ENCODE measurements at places on chromosomes 4 and X. TPM values are rescaled to one million over a fixed set of nuclear protein-coding genes. Genes with fewer than 3 reads are reported as not detected.
A peak's percentile ranks its signal among the peaks of the same experiment; 100 is the strongest.

NR0B1 gene
- total RNA-seq: not detected

TRAM1L1 gene
- 1.0 TPM for total RNA-seq

PIR gene
- 11.5 TPM for total RNA-seq

PCSK1N gene
- 0.45 TPM for total RNA-seq

P2RY8 gene
- 5.5 TPM for total RNA-seq

PCDH18 gene
- total RNA-seq: 36.9 TPM

IL13RA1 gene
- 90.1 TPM for total RNA-seq

SOWAHD gene
- total RNA-seq: 0.45 TPM

SLITRK4 gene
- total RNA-seq: 3.3 TPM

PHOX2B gene
- not detected for total RNA-seq

TMEM150C gene
- 3.5 TPM for total RNA-seq

SLC2A9 gene
- total RNA-seq: 16.5 TPM

CSN3 gene
- not detected for total RNA-seq

PLK4 gene
- total RNA-seq: 1.3 TPM

DNA sequence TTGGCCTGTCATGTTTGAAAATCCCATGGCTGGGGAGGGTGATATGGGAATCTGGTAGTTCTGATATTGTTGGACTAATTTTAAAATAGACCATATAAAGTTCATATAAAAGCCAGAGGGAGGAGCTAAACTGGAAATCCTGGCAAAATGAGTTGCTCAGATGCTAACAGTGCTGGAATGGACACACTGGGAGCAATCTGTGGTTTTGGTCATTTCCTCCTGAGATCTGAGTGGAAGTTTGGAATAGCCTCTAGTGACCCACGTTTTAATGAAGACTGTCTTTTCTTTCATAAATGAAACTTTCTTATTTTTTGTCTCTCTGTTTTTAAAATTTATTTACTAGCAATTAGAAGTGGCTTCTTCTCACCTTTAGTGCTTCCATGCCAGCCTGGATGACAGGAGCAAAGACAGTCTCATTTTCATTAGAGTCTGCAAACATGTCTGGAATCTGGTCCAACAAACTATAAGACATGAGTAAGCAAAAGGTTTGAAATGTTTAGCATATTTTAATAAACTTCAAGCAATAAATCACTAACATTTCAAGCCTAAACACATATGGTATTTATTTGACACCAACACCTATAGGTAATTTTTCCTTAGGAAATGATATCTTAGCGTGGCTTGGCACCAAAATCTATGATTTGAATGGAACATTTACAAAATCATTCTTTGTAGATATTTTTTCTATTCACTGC, 66.6 kb downstream of the METTL14 start:
- no peaks in the 10 kb centered on the region for H3K27me3 ChIP-seq
- peaks cover 1% of the 10 kb centered on the region for H3K4me1 ChIP-seq
- DNase-seq: peak; percentile 21
- H3K27ac ChIP-seq: no peak overlapping the region
- no peak overlapping the region for H3K4me3 ChIP-seq
- no peaks in the 10 kb centered on the region for H3K36me3 ChIP-seq

GRCh38 chr4:147109800-147110199, 164.1 kb upstream of the TTC29 start:
- no peak overlapping the region for H3K4me3 ChIP-seq
- no peaks in the 10 kb centered on the region for H3K4me1 ChIP-seq
- DNase-seq: no peak
- H3K36me3 ChIP-seq: no peaks in the 10 kb centered on the region
- H3K27ac ChIP-seq: no peak overlapping the region

DNA sequence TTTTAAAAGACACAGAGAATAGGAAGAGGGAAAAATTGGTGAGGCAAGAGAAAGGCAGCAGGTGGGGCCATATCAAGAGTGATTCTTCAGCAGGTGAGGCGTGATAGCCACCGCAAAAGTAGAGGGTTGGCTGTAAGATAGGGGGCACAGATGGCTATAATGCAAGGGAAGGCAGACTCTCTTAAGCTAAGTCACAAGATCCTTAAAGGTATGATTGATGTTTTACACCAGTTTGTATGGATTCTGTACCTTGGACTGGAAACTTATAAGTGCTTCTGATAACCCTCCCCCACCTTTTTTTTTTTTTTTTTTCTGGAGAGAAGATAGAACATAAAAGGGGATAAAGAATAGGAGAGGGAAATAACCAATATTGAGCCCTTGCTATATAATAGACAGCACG, 40.0 kb downstream of the NSUN7 start:
- H3K27me3 ChIP-seq: no peaks in the 10 kb centered on the region
- H3K4me3 ChIP-seq: no peak overlapping the region
- no peak overlapping the region for H3K27ac ChIP-seq

GRCh38 chr4:6062133-6062532, 43.9 kb upstream of the C4orf50 start:
- H3K27ac ChIP-seq: no peak overlapping the region
- no peak for DNase-seq
- H3K27me3 ChIP-seq: no peaks in the 10 kb centered on the region
- H3K4me3 ChIP-seq: no peak overlapping the region

DNA sequence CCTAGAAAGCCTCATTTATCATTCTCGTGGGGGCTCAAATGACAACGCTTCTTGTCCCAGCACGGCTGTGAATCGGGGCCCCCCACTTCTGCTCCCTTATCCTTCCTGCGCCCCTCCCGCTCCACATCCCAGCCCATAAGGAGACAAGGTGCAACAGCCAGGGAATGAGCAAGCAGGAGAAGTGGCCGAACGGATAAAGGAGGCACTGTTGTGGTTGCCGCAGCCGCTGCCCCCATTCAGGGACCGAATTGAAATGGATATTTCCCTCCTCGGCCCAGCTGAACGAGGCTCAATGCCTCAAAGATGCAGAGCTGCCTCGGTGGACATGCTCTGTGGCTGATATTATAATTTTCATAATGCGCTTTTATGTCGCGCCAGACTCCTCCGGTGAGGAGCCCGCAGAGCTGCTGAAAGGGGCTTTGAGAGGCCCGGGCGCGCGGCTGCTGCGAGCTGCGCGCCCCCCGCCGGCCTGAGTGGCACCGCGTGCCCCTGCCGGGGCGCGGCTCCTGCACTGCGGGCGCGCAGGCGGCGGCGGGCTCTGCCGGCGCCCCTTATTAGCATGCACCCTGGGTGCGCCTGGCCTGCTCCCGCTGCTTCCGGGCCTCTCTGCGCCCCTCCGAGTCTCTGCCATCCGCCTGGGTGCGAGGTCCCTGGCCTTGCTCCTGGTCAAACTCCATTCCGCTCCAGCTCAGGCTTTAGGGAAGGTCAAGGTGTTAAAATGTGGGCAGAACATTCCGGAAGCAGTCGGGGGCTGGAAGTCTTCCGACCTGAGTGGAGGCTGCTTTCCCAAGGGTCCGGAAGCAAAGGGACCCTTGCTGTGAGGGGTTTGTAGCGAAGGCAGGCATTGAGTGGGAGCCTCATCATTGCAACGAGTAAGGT, 68.2 kb upstream of the TMEM33 start:
- H3K4me3 ChIP-seq: no peak overlapping the region
- no peaks in the 10 kb centered on the region for H3K27me3 ChIP-seq
- H3K27ac ChIP-seq: no peak overlapping the region
- no peaks in the 10 kb centered on the region for H3K4me1 ChIP-seq
- H3K36me3 ChIP-seq: no peaks in the 10 kb centered on the region

- no peaks in the 10 kb centered on the region for H3K36me3 ChIP-seq
- DNase-seq: no peak
- H3K27ac ChIP-seq: no peak overlapping the region
- no peaks in the 10 kb centered on the region for H3K27me3 ChIP-seq
These were observed 20.7 kb upstream of the AR start for GRCh38 chrX:67523002-67523681.

GRCh38 chr4:141643557-141643956, 7.2 kb downstream of the IL15 start:
- no peak for DNase-seq
- peaks cover 9% of the 10 kb centered on the region for H3K4me1 ChIP-seq
- H3K36me3 ChIP-seq: no peaks in the 10 kb centered on the region
- no peaks in the 10 kb centered on the region for H3K27me3 ChIP-seq
- no peak overlapping the region for H3K4me3 ChIP-seq

GRCh38 chr4:81860111-81860510, 388.4 kb upstream of the RASGEF1B start:
- H3K27ac ChIP-seq: no peak overlapping the region
- DNase-seq: no peak
- no peak overlapping the region for H3K4me3 ChIP-seq
- no peaks in the 10 kb centered on the region for H3K36me3 ChIP-seq

GRCh38 chr4:89242864-89243732, 64.5 kb downstream of the GPRIN3 start:
- H3K36me3 ChIP-seq: no peaks in the 10 kb centered on the region
- H3K4me3 ChIP-seq: no peak overlapping the region
- no peaks in the 10 kb centered on the region for H3K27me3 ChIP-seq
- no peaks in the 10 kb centered on the region for H3K4me1 ChIP-seq
- H3K27ac ChIP-seq: no peak overlapping the region

GRCh38 chr4:172995161-172995560, 173.4 kb upstream of the GALNT7 start:
- H3K27ac ChIP-seq: no peak overlapping the region

GRCh38 chr4:11182031-11182430, 246.7 kb downstream of the HS3ST1 start:
- H3K4me3 ChIP-seq: no peak overlapping the region
- no peak for DNase-seq
- no peak overlapping the region for H3K27ac ChIP-seq

DNA sequence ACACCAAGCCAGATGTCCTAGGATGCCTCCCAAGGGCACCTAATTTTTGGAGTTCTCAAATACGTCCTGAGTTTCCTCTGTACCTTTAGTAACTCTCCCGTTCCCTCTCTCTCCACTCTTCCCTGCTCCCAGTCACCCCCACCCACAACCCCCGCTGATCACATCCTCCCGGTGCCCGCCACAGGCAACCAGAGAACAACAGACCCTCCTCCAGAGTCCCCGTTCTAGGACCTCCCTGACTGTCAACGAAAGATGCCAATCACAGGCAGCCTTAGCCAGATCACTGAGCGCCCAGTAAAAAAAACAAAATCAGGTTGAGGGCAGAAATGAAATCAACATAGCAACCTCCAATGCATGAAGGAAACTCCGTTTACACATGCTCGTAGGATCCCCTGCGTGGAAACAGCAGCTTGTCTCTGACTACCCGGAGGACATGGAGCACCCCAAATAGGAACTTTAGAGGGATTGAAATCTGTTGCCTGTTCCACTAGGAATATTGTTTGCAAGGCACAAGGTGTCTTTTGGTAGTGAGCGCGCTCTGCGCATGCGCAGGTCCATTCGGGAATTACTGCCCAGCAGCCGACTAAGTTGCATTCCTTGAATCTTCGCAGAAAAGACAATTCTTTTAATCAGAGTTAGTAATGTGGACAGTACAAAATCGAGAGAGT, at the start of gene GABRB1:
Gene GABRB1 (plus strand): TSS at position 557 of the 668 bp plus-strand sequence.
- H3K4me3 ChIP-seq: no peak within 1 kb of the TSS
- no peaks in the 10 kb centered on the region for H3K27me3 ChIP-seq
- no peaks in the 10 kb centered on the region for H3K36me3 ChIP-seq
- no peak within 1 kb of the TSS for H3K27ac ChIP-seq

- no peaks in the 10 kb centered on the region for H3K4me1 ChIP-seq
- no peak overlapping the region for H3K4me3 ChIP-seq
- H3K27me3 ChIP-seq: no peaks in the 10 kb centered on the region
- H3K27ac ChIP-seq: no peak overlapping the region
- H3K36me3 ChIP-seq: peaks cover 2% of the 10 kb centered on the region
These were observed 60.5 kb downstream of the TBC1D14 start for GRCh38 chr4:6969826-6970800.

DNA sequence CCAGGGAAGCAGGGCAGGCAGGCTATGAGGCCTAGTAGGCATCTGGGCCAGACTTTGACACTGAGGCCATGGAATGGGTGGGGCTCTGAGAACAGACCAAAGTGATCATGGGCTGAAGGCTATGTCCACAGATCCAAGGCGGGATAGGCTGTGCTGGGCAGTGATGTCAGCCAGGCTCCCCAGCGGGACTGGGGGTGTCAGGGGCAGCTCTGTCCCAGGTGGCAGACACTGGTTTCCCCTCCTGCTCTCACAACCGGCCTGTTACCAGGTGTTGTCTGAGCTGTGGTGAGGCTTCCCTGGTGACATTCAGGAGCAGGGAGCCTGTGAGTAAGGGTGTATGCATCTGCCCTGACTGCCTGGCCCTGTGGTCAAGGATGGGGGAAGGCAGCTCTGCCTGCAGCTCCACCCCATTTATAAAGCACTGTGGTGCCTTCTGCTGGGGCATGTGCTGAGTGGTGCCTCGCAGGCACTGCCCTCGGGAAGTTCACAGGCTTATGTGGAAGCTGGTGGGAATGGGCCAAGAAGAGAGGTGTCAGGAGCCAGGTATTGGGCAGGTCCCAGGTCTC, 2.9 kb downstream of the IL9R start:
- no peaks in the 10 kb centered on the region for H3K27me3 ChIP-seq
- no peak overlapping the region for H3K27ac ChIP-seq
- H3K4me3 ChIP-seq: no peak overlapping the region
- H3K36me3 ChIP-seq: no peaks in the 10 kb centered on the region
- H3K4me1 ChIP-seq: no peaks in the 10 kb centered on the region

GRCh38 chr4:8325291-8325973, 55.9 kb downstream of the HTRA3 start:
- H3K36me3 ChIP-seq: no peaks in the 10 kb centered on the region
- H3K4me3 ChIP-seq: no peak overlapping the region
- H3K27me3 ChIP-seq: no peaks in the 10 kb centered on the region
- H3K4me1 ChIP-seq: no peaks in the 10 kb centered on the region
- no peak overlapping the region for H3K27ac ChIP-seq

- no peaks in the 10 kb centered on the region for H3K4me1 ChIP-seq
- no peak for DNase-seq
- no peaks in the 10 kb centered on the region for H3K27me3 ChIP-seq
- H3K36me3 ChIP-seq: no peaks in the 10 kb centered on the region
- H3K27ac ChIP-seq: no peak overlapping the region
- no peak overlapping the region for H3K4me3 ChIP-seq
These were observed 45.1 kb downstream of the DTHD1 start for GRCh38 chr4:36326476-36327029.

DNA sequence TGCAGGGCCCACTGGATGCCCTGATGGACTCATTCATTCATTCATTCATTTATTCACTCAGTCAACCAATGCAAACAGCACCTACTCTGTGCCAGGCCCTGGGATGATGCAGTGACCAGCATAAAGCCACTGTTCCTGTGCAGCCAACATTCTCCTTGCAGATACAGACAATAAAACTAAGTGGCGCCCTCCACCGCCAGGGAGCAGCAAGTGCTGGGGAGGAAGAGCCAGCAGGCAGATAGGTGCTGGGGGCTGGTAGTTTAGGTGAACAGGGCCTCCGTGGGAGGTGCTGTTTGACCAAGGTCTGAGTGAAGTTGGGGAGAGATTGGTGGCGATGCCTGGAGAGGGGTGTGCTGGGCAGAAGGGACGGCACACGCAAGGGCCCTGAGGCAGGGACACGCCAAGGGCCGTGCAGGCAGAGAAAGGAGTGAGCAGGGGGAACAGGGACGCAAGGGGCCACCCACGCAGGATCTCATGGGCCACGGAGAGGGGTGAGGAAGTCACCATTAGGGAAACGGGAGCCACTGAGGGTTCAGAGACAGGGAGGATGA, 65.5 kb downstream of the WFS1 start:
- H3K4me1 ChIP-seq: no peaks in the 10 kb centered on the region
- peak; percentile 25 for DNase-seq
- H3K27me3 ChIP-seq: no peaks in the 10 kb centered on the region
- no peaks in the 10 kb centered on the region for H3K36me3 ChIP-seq
- no peak overlapping the region for H3K27ac ChIP-seq

Data from aorta (tissue), 5 donors.